Islet precursor cell (in vitro differentiated cells): ENCODE measurements at places on chromosomes 7 and 10.

DNA sequence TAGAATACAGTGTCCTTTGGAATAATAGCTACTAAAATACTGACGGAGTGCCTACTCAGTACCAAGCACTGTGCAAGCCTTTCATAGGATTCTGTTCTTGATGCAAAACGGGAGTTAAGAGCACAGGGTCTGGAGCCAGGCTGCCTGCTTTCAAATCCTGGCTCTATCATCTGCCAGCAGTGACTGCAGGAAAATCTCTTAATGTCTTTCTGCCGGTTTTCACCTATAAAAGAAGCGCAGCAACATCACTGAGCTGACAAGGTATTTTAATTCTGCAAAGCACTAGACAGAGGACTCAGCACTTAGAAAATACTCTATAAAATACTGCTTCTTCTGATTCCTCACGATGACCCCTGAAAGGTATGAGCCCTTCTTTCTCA, 659 bp downstream of the FIGNL1 start:
- DNase-seq, result no peak

DNA sequence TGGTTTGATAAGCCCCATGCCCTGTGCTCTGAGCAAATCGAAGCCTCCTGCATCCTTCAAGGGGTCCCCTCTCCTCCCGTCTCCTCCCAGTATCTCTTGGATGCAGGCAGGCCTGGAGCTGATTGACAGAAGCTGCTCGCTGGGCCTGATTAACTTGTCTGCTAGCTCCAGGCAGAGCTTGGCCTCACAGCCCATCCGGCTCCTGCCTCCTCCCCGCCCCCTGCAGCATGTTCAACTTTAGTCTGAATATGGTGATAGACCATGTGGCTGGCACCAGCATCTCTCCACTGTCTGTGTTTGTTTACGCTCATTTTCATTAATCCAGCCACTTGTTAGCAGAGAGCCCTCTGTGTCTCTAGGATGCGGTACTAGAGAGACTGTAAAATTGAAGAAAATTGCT, 432.2 kb downstream of the DPP6 start:
- DNase-seq, result peak; percentile 76

GRCh38 chr10:68132391-68132790, 23.1 kb downstream of the MYPN start:
- no peak for DNase-seq

GRCh38 chr10:129971381-129972144, 7.5 kb upstream of the EBF3 start:
- no peak for DNase-seq

GRCh38 chr10:97411406-97411805, 10.3 kb upstream of the RRP12 start:
- DNase-seq, result no peak

- peak; percentile 66 for DNase-seq
Observed at GRCh38 chr10:78336402-78336791, 302.7 kb downstream of the RPS24 start.
